Activated T-helper 1 cell treated with anti-CD3 and anti-CD28 coated beads, Interleukin-2, amount 50 U/mL, for 16 hours (primary cell): ENCODE measurements at places on chromosomes 5 and 9.

DNA sequence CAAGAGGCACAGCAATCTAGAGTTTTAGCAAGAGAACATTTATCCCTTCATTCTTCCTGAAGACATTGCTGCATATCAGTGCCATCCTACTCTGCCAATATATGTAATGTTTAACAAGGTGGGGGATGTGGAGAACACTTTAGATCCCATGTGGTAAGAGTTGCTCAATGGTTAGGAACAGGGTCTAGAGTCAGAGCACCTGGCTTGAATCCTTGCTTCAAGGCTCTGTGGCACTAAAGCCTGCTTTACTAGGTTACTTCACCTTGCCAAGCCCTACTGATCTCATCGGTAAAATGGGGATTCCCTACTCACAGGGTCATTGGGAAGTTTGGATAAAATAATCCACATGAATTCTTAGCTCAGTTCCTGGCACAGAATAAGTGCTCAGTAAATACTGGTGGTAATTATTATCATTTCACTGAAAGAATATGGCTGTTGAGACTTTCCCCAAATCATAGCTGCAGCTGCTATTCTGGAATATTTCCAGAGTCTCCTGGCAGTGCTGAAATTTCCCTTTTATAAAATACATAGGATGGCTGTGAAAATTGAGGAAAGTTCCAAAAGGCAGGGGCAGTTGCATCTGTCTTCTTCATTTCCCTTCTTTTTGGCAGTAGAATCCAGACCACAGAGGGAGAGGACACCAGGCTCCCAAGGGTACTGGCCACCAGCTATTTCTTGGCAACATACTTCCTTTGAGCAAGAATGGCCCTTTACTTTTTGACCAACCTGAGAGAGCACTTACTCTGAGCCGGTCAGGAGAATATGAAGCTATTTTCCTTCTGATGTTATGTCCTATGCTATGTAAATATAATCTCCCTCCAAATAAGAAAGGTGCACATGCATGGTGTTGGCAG is 142.8 kb downstream of the PALM2AKAP2 start:
- no peak for DNase-seq

DNA sequence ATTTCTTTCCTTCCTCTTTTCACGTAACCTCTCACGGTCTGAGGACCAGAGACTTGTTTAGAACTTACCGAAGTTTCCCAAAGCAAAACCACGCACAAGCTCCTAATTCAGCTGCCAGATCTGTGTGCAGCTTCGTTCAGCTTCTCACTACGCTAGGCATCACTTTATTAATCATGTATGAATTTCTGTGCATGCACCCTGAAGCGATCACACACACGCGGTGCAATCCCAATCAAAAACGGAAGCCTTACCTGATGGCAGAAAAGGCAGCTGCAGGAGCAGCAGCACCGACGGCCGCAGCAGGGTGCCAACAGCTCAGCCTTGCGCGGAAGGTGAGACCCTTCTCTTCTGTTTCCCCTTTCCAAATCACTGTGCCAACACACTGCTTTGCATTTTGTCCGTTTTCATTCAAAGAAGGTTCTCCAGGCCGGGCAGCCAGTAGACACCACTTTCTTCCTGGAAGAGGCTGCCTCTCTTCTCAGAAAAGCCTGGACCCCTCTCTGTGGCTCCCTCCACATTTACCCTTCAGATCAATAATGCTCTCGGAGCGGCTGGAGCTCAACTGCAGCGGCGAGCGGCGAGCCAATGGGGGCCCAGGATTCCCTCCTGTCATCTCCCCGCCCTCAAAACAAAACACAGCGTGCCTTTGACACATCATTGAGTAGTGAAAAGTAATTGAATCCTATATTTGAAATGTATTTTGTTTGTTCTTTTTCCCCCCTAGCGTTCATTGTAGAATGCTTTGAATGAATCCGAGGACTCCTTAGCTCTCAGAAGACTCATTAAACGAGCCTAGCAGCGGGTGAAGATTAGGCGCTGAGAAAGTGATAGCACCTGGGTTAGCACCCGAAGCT is at the start of gene CDH12:
Gene CDH12, minus strand, starts transcription at position 538 of the 854 bp plus-strand sequence.
- DNase-seq: no peak

DNA sequence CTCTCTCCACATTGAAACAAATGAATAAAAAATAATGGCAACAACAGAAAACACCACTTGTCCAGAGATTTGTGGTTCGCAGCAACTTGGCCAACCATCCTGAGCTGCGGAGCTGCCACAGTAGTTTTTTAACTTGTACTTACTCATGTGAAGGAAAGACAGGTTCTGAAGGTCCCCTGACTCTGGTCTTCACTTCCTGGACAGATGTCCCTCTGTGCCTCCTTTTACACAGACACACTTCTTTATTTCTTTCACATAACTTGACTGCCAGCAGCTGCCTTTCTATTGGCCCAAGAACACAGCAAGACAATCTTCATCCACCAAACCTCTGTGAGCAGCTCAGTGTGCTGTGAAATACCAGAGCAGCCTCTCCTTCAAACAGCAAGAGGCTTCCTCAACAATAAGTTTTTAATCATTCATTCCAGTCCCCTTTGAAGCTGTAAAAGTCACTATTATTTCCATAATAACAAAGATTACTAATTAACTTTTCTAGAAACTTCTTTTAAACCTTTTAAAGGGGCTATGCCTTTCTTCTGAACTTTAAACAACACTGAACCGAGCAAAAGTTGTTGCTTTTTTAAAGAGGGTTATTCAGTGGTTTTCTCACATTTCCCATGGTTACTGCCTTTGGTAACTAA is 198.7 kb downstream of the NR2F1-AS1 start:
- no peak for DNase-seq

DNA sequence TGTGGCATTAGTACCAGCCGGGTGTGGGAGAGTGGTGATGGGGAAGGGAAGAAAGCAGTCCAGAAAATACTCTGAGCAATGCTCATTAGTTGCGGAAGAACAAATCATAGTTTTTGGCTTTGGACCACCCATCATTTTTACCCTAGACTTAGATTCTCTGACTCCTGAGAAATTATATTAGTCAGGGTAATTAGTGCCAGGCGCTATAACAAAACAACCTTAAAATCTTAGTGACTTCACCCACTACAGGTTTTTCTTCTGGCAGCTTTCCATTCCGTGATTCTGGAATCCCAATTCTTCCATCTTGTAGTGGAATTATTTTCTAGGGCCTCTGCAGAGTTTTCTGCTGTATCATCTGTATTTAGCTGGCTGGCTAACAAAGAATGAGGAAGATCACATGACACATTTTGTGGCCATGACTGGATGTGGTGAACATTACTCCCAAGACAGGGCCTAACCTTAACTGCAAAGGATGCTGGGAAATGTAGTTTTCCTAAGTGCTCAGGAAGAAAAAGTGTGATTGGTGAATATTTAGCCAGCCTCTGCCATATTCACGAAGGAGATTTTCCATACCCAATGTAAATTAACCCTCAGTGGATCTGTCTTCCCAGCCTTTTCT is 373.0 kb upstream of the MEF2C start:
- no peak for DNase-seq

DNA sequence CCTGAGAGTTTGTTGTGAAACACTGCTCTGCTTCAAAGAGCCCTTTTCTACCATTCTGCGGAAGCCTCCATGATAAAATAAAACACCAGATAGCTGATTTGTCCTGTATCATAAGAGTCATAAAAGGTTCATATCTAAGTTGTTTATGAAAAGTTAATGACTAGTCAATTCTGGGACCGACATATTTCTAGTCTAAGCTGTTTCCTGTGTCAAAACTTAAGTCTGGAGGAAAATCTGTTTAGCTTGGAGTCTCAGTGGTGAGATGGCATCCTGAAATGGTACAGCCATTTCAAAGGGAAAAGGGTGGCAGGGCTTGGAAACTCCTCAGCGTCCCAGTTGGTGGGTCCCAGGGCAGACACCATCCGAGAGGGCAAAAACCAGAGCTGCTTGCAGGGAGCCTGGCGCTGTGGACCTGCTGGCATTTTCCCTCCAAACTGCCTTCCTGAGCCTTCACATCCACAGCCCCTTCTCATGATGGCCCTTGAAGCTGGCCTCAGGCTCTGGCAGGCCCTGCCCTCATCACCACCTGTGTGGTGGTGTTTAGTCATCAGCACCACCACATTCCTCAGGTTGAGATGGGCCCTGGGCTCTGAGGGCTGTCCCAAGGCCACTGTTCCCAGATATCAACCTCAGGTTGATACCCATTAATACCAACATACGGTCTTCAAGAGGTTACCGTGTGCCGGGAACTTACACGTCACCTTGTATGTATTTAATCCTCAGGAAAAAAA is 184.0 kb downstream of the HSPA4 start:
- no peak for DNase-seq

GRCh38 chr9:105074491-105074890 is 146.5 kb upstream of the ABCA1 start:
- DNase-seq: no peak
